ENCODE measurements at places on chromosomes 2 and 18.

DNA sequence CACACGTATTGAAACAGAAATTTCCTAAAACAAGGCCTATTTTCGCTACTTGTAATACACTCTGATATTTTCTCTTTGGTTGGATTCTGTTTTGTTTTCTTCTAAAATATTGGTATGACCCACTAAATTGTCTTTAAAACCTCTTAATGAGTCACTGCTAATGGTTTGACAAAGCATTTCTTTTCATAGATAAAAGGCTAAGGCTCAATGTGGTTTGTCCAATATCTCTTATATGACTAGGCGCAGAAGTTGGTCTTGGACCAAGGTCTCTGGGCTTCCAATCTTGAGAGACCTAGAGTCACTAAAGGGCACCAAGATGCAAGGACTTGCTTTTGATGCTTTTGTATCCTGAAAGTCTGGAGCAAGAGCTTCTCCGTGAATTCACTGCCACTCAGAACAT lies 498.2 kb upstream of the TCF4 start:
- no peak for DNase-seq

DNA sequence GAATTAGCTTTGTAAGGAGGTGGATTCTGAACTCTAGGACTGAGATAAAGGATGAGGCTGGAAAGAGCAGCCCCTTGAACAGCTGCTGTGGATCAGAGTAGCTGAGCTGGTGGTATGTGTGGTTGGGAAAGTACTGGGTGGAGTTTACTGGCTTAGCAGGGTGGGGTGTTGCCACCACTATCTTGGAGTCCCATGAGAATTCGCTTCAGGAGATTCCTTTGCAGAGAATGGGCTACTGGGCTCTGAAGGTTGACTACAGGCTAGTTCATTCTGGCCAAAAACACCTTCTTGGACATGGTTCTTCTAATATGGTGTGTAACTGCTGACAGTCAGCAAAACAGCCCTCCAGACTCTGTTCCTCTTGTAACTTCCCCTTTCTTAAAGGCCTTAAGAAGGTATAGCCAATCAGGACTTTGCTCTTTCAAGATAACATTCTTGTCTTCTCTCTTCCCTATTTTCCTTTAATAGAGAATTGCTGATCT lies 52.7 kb downstream of the TET3 start:
- DNase-seq = no peak

GRCh38 chr2:157771234-157771633 lies 104.9 kb downstream of the ACVR1 start:
- no peak for DNase-seq

DNA sequence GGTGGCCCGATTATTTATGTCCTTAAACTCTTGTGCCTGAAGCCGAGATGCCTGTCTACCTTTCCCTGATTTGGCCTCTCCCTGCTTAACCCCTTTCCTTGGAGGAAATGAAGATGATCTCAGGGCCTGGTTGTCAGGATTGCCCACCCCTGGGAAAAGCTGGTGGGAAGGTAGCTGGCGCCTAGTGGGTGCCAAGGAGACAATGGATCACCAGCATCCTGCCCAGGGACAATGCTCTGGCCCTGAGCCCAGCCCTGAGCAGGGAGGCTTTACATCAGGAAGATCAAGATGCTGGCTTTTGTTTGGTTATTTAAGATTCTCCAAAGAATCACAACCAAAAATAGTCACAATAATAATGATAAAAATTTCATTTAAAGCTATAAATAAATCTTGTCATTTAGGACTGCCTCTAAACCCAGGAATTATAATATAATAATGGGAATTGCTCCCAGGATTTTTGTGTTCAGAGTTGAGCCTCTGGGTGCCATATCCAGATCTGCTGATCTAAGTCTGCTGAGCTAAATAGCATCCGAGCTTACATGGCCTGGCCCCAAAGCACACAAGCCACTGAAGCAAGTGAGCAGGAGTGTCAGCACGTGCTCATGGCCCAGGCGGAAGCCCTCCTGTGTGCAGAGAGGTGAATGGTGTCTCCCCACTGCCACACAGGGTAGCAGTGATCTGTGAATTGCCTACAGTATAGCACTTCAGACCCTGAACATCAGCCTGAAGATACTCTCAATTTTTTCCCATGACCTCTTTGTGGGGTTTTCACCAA lies 57.8 kb upstream of the MAP3K20 start:
- no peak for DNase-seq

DNA sequence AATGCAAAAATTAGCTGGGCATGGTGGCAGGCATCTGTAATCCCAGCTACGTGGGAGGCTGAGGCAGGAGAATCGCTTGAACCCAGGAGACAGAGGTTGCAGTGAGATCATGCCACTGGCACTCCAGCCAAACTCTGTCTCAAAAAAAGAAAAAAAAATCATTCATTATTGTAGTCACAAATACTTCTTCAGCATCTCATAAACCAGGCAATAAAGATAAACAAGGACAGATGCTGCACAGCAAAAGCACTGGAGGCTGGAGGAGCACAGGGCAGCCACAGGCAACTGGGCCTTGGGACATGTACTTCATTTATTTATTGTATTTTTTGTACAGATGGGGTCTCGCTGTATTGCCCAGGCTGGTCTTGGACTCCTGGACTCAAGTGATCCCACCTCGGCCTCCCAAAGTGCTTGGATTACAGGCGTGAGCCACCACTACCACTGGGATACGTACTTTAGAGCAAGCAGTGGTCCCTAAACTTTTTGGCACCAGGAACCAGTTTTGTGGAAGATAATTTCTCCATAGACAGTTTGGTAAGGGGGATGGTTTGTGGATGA lies 16.8 kb upstream of the MAT2A start:
- no peak for DNase-seq

DNA sequence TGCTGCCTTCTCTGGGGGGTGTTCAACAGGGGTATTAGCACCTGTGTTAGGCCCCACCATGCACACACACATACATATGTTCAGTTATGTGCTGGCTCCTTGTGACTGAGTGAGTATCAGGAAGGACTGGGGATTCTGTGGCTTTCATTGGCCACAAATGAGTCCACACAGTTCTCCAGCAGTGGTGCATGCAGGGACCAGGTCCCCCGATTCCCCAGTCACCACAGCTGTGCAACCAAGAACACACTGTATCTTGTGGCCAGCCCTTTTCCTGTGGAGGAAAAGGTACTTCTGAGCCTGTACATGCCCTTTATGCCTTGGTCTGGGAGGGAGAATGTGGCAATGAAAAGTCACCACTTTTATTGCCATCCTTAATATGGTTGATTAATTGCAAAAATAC lies 74.9 kb upstream of the KLF7 start:
- no peak for DNase-seq

DNA sequence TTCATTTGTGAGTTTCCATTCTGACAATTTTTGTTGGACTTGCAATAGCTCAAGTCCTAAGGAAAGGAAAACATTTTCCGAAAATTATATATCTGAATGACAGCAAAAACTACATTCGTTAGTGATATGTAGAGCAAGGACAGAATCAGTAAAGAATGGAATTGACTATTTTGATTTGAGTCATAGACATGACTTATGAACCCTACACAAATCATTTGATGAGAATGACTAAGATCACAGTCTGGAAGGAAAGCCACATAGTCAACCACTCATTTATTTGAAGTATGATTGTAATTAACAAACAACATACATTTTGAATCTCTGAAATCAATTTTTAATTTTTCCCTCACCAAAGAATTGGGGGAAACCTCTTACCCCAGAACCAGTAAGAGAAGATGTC lies 231.6 kb upstream of the CRIM1 start:
- DNase-seq = no peak

DNA sequence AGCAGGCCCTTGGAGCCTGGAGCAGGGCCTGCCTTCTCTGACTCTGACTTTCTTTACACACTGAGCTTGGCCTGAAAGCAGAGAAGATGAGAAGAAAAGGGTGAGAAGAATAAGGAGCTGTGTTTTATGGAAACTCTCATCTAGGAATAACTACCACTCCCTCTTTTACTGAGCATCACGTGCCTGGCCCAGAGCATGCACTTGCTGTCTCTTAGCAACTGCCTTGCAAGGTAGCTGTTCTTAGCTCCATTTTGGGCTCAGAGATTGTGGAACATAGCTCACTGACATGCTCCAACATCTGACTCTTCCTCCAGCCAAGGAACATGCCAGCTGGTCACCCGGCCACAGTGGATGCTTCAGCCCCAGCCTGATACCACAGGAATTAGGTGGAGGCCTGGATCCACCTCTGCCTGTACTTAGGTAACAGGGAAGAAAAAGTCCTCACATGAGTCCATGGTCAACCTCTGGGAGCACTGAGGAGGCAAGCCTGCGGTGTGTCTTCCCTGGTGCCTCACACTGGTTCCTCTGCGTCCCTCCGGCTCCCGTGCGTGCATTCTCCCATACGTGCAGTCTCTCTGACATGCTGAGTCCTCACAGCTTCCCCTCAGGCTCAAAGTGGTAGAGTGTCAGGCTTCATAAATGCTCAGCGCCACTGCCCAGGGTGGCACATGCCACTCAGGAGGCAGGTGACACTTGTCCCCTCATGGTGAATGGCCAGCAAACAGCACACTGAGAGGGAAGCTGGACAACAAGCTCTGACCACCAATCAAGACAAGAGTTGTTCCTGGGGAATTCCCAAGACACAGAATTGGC lies 35.7 kb downstream of the AMER3 start:
- DNase-seq = no peak

DNA sequence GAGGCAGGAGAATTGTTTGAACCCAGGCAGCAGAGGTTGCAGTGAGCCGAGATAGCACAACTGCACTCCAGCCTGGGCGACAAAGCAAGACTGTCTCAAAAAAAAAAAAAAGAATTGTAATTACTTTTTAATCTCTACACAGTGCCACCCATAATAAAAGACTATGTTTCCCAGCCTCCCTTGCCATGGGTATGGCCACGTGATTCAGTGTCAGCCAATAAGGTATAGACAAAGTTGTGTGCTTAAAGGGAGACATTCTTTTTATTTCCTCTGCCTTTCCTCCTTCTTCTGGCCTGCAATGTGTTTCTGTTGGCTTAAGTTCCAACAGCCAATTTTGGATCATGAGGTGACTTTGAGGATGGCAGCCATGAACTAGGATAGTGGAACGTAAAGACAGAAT lies 406.9 kb downstream of the LNPK start:
- DNase-seq = no peak

GRCh38 chr18:36650906-36651305 lies 177.9 kb downstream of the TPGS2 start:
- DNase-seq = no peak

DNA sequence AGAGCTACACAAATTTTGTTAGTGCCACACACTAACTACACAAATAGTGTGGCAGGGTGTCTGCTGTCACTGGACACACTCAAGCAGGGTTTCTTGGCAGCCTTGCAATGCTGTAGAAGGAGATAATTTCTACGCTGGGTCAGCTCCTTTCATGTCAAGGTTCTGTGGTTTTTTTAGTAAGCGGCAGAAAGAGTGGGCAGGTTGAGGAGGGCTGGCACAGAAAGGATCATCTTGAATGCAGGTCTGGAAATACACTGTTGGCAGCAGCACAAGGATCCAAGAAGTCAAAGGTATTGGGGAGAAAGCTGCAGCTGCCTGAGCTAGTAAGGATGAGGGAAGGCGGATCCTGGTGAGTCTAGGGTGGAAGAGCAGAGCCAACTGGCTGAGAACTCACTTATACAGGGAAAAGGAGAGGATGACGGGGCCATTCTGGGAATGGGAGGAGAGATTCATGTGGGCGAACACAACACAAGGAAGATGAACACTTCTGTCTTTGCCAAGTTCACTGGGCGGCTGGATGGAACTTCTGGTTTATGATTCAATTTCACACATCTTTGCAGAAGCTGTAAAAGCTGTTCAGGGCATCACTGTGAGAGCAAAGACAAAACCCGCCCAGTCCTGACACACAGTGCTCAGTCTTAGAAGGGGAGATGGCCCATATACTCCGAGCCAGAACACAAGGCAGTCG lies 16.9 kb upstream of the CYRIA start:
- no peak for DNase-seq

GRCh38 chr18:21996351-21996826 lies 173.0 kb upstream of the GATA6 start:
- DNase-seq = no peak

- DNase-seq = no peak
Observed at GRCh38 chr2:62415518-62415917, 90.5 kb downstream of the TMEM17 start.

GRCh38 chr2:146994246-146994645 lies 850.6 kb upstream of the ACVR2A start:
- DNase-seq = no peak

DNA sequence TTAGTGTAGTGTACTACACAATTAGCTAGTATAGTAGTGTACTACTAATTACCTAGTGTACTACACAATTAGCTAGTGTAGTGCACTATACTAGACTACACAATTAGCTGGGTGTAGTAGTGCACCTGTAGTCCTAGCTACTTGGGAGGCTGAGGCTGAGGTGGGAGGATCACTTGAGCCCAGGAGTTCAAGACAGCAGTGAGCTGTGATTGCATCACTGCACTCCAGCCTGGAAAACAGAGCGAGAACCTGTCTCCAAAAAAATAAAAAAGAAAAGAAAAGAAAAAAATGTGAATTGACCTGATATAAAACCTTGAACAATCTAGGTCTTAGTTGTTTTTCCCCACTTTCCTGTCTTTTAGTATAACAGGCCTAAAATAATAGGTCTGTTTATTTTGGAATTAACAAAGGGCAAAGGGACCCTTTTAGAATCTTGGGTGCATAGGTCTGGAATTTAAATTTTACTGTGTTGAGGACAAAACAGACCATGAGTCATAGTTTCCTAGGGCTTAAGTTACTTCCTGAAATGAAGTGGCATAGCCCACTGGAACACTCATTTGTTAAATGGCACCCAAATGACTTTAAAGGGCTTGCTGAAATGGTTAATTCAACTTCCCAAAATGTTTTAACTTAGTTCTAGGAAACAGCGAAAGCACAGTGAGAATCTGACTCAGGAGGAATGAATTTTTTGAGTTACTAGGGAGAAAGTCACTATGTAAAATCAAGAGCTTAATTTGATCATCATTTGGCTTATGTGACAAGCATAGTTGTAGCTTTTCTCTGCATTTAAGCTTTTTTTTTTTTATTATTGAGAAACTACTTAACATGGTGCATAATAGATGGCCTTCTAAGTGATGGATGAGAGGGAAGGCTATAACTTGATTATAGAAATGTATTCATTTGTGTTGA lies 50.7 kb upstream of the ARL5A start:
- no peak for DNase-seq

GRCh38 chr2:236870370-236870769 lies 215.3 kb upstream of the COPS8 start:
- DNase-seq = no peak

DNA sequence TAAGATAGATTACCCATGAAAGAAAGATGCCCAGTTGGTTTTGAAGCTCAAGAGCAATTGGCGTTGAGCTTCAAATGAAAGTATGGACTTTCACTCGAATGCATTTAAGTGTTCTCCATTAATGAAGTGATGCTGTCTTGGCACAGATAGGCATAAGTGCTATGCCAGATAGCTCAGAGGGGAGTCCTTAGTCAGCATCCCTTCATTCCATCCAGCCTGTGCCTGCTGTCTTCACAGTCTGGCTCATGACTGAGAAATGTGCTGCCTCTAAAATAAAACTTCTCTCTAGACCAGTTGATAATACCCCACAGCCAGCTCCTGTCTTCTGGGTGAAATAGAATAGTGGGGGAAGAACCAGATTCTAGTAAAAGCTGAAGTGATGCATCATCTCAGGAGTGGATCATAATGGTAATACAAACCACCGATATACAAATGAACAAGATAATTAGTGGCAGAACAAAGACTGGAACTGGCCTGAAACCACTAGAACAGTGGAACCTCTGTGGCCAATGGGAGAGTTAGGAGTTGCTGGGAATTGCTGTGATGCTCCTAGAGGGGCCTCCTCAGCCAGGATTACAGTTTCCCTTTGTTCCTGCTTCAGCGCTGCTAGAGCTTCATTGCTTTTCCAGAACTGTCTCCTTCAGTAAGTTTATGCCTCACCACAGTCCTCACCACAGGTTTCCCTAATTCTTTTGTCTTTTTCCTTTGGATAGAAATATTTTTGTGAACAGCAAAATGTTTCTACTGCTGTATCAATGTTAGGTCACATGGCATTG lies 359.3 kb downstream of the KIAA1328 start:
- no peak for DNase-seq
